ENCODE measurements at places on chromosomes 5 and 9. TPM values are rescaled to one million over a fixed set of nuclear protein-coding genes. Genes with fewer than 3 reads are reported as not detected.

- no peaks in the 10 kb centered on the region for H3K27me3 ChIP-seq
- no peak overlapping the region for H3K27ac ChIP-seq
- H3K4me3 ChIP-seq: no peak overlapping the region
- H3K36me3 ChIP-seq: no peaks in the 10 kb centered on the region
- H3K4me1 ChIP-seq: peaks cover 12% of the 10 kb centered on the region
- DNase-seq: no peak
These were observed 2.4 kb upstream of the UHRF2 start for GRCh38 chr9:6410633-6411032.

DNA sequence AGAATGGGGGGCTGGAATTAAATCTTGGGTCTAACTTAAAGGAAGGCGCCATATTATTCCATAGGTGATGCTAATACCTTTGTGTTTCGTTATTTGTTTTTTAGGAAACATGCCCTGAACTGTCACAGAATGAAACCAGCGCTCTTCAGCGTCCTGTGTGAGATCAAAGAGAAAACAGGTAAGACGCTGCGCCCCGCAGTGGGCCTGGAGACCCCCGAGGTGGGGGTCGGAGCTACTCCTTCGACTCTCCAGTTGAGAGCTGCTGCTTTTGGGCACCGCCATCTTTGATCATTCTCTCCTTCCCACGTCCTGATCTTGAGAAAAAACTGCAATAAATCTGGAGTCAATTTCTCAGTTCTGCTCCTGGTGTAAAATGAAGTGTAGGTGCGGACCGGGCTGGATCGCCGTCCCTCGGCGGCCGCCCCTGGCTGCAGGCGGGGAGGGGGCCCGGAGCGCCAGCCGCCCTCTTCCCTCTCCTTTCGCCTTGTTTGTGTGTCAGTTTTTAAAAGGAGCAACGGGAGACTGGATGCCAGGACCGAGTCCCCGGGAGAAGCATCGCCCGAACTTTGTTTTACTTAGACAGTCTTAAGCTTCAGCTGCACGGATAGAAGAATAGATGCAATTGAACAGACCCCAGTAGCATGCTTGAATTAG is 1.4 kb downstream of the PBX3 start:
- peaks cover 7% of the 10 kb centered on the region for H3K4me1 ChIP-seq
- H3K36me3 ChIP-seq: no peaks in the 10 kb centered on the region
- peak overlapping the region; percentile 69 for H3K27ac ChIP-seq

DNA sequence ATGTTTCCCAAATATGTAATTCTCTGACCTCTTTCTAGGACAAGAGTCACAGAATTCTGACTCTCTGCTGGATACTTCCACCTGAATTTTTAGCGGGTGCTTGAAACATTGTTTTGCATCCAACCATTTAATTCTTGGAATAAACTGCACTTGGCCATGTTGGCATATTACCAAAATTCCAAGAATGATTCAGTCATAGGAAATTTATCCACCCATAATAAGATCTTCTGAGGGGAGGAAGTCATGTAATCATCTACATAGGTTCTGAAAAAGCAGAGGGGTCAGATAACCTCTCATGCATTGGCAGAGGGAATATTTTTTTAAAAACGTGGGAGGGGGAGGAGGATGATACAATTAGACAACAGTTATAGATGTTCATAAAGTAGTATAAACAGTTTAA is 156.9 kb downstream of the PAM start:
- H3K4me1 ChIP-seq: no peaks in the 10 kb centered on the region
- no peaks in the 10 kb centered on the region for H3K27me3 ChIP-seq

DNA sequence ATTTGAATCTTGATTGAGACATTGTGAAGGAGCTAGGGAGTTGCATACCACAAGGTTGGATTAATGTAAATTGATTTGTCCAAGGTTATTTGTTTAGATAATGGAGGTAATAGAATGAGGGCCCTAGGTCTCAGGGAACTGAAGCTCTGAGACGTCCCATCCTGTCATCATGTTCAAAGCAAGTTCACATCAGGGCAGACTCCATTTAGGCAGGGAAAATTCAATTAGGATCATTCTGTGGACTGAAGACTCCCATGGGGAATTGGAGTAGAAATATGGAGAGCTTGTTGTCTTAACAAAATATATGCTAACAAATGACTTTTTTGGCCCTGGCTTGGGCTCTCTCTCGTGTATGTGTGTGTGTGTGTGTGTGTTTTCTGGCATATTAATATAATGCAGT is 722.0 kb upstream of the ADAMTS16 start:
- no peaks in the 10 kb centered on the region for H3K36me3 ChIP-seq
- H3K27ac ChIP-seq: no peak overlapping the region
- DNase-seq: no peak
- no peaks in the 10 kb centered on the region for H3K4me1 ChIP-seq
- no peak overlapping the region for H3K4me3 ChIP-seq

DNA sequence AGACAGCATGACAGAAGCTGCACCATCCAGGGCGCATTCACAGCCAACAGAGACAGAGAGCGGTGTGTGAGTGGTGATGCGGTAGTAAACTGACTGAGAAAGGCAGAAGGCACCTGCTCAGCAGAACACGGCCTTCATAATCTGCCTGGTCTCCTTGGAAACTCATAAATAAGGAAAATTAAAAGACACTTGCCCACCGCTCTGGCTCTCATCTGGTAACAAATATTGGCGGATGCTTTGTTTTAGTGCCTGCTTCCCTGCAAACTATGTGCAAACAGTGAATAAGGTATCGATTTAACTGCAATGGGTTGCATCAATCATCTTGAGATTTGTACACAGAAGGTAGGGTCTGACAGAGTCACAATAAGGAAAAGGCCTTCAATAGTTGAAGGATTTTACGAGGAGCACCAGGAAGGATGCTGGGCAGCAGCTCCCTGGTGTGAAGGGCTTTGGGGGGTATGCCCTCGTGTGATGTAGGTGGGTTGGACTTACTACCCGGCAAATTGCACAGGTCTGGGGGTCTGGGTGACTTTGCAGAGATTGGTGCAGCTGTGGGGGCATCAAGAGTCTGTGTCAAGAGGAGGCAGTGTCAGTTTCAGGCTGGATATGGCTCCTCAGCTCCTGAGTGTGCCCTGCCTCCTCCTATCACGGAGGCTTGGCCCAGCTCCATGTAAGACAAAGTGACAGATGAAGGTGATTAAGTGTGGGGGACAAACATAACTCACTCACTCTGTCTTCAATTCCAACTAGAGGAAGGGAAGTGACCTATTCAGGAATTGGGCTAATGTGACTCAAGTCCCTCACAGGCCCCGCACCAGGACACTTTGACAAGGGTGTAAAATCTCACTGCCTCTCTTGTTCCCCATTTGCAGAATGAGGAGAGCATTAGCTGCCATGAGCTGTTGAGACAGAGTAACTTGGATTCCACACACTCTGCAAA is 166.7 kb downstream of the ICE1 start:
- no peak overlapping the region for H3K27ac ChIP-seq
- no peaks in the 10 kb centered on the region for H3K27me3 ChIP-seq
- DNase-seq: no peak
- H3K4me3 ChIP-seq: no peak overlapping the region
- no peaks in the 10 kb centered on the region for H3K36me3 ChIP-seq

- no peak overlapping the region for H3K27ac ChIP-seq
- no peaks in the 10 kb centered on the region for H3K36me3 ChIP-seq
- H3K4me3 ChIP-seq: no peak overlapping the region
- H3K27me3 ChIP-seq: no peaks in the 10 kb centered on the region
- H3K4me1 ChIP-seq: no peaks in the 10 kb centered on the region
- DNase-seq: no peak
These were observed 93.7 kb downstream of the SGCD start for GRCh38 chr5:156420665-156421064.

- H3K27ac ChIP-seq: no peak overlapping the region
These were observed 281.7 kb downstream of the OSTF1 start for GRCh38 chr9:75369989-75370388.

- no peaks in the 10 kb centered on the region for H3K4me1 ChIP-seq
- no peak overlapping the region for H3K27ac ChIP-seq
- no peak for DNase-seq
- no peaks in the 10 kb centered on the region for H3K27me3 ChIP-seq
- H3K36me3 ChIP-seq: no peaks in the 10 kb centered on the region
These were observed 29.7 kb downstream of the C9orf85 start for GRCh38 chr9:71941060-71941568.

DNA sequence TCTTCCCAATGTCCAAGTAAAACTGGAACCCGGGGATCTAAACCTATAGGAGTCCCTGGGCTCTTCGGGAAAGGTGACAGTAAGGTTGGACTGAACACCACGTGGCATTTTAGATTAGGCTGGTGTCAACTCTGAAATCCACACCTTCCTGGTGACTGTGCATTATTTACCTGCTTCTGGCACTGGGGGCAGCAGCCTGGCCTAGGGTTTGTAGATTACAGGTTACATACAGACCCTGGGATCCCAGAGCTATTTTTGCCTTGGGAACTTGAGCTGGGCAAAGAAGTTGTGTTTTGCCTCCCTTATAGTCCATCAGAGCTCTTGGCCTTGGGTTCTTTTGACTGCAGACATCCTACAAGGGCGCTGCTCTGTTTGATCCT is 173.2 kb downstream of the DAB2IP start:
- peaks cover 27% of the 10 kb centered on the region for H3K4me1 ChIP-seq
- H3K4me3 ChIP-seq: no peak overlapping the region
- no peak overlapping the region for H3K27ac ChIP-seq
- peaks cover 9% of the 10 kb centered on the region for H3K36me3 ChIP-seq
- DNase-seq: no peak

DNA sequence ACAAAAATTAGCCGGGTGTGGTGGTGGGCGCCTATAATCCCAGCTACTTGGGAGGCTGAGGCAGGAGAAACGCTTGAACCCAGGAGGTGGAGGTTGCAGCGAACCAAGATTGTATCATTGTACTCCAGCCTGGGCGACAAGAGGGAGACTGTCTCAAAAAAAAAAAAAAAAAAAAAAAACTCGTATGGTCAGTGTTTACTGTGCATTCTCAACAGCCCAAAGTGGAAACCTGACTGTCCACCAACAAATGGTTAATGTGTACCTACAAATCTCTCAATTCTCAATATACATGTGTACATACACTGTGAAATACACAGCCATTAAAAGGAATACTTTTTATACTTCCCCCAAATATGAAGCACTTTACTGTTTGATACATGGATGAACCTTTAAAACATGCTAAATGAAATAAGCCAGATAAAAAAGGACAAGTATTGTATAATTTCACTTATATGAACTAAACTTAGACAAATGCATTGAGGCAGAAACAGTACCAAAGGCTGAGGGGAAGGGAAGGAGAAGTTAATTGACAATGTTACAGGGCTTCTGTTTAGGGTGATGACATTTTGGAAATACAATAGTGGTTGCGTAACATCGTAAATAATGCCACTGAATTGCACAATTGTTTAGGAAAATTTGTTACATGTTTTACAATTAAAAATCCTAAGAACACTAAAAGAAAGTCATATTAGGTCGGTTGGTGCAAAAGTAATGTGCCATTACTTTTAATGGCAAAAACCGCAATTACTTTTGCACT is 16.5 kb downstream of the DNAJA1 start:
- H3K27ac ChIP-seq: no peak overlapping the region
- no peak overlapping the region for H3K4me3 ChIP-seq
- no peaks in the 10 kb centered on the region for H3K27me3 ChIP-seq
- H3K4me1 ChIP-seq: no peaks in the 10 kb centered on the region
- peaks cover 25% of the 10 kb centered on the region for H3K36me3 ChIP-seq

GRCh38 chr9:13295556-13295955 is 16.1 kb upstream of the MPDZ start:
- H3K4me3 ChIP-seq: no peak overlapping the region
- no peak overlapping the region for H3K27ac ChIP-seq
- H3K36me3 ChIP-seq: no peaks in the 10 kb centered on the region
- H3K27me3 ChIP-seq: no peaks in the 10 kb centered on the region
- no peaks in the 10 kb centered on the region for H3K4me1 ChIP-seq

- no peak overlapping the region for H3K4me3 ChIP-seq
- H3K27me3 ChIP-seq: no peaks in the 10 kb centered on the region
- no peaks in the 10 kb centered on the region for H3K4me1 ChIP-seq
- DNase-seq: no peak
- no peaks in the 10 kb centered on the region for H3K36me3 ChIP-seq
- no peak overlapping the region for H3K27ac ChIP-seq
These were observed 72.0 kb upstream of the IL12B start for GRCh38 chr5:159402311-159402710.

DNA sequence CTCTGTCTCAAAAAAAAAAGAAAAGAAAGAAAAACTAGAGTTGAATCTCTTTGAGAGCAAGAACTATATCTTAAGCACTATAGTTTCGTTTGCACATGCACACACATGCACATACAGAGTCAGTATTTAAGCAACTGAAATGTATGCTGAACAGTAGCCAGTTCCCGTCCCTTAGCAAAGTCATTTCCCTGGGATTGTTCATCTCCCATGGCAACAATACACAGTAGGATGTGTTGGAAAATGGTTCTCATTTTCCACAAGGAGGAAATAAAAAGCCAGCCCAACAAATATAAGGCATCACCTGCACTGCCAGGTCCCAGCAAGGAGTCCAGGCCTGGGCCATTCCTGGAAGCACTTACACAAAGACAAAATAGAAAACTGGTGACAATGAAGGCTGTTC is 4.2 kb upstream of the ZNF346 start:
- no peaks in the 10 kb centered on the region for H3K36me3 ChIP-seq
- H3K4me1 ChIP-seq: peaks cover 15% of the 10 kb centered on the region
- no peak overlapping the region for H3K27ac ChIP-seq
- H3K4me3 ChIP-seq: no peak overlapping the region
- no peak for DNase-seq
- no peaks in the 10 kb centered on the region for H3K27me3 ChIP-seq

DNA sequence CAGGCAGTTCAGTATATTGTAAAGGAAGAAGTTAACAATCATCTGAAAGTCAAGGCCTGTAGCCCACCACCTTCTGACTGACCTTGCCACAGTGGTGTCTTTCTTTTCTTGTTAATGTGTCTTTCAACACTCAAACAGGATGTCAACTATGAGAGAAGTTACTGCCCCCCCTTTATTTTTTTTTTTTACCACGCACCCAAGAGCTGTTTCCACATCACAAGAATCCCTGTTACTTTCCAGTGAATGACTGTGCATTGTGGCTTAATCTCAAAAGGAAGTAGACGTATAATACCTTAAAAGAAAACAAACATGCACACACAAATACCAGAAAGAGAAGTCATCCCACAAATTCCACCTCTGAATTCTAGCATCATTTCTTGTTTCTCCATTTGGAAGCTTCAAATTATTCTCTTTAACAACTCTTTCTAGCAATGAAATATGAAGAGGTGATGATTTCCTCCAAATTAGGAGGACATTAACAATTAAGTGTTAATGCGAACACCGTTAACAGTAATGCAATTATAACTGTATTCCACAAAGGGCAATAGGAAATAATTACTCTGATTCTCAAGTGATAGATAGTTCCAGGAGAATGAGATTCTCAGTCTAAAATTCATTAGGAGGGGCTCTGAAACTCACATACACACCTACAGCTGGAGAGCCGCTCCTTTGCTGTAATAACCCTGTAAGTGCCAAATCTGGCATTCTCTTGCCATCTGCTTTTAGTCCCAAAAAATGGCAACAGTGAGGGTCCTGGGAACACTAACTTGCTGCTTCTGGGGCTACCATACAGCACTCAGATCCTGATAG is 201.0 kb downstream of the EFNA5 start:
- no peaks in the 10 kb centered on the region for H3K27me3 ChIP-seq
- H3K36me3 ChIP-seq: no peaks in the 10 kb centered on the region
- H3K4me1 ChIP-seq: no peaks in the 10 kb centered on the region
- H3K4me3 ChIP-seq: no peak overlapping the region
- H3K27ac ChIP-seq: no peak overlapping the region

ALDOB gene
- total RNA-seq: 0.83 TPM

CLPTM1L gene
- 105 TPM for total RNA-seq

ACTBL2 gene
- not detected for total RNA-seq

IL6ST gene
- 219 TPM for total RNA-seq

PCDHA1 gene
- 4.5 TPM for total RNA-seq

RMRP gene
- total RNA-seq: 50,424 TPM
